Stimulated activated naive CD4-positive, alpha-beta T cell treated with Interleukin-2 at 50 U/mL for 16 hours (primary cell): ENCODE measurements at places on chromosomes 1 and 21.

GRCh38 chr1:169928438-169929209 is 34.9 kb upstream of the SCYL3 start:
- no peak for DNase-seq

GRCh38 chr1:225465793-225466517 is 38.1 kb upstream of the LBR start:
- no peak for DNase-seq

- DNase-seq: no peak
Measured at GRCh38 chr1:57162607-57163261, 196.9 kb upstream of the C8B start.

GRCh38 chr21:37622755-37623154 is 256.2 kb downstream of the DYRK1A start:
- no peak for DNase-seq

DNA sequence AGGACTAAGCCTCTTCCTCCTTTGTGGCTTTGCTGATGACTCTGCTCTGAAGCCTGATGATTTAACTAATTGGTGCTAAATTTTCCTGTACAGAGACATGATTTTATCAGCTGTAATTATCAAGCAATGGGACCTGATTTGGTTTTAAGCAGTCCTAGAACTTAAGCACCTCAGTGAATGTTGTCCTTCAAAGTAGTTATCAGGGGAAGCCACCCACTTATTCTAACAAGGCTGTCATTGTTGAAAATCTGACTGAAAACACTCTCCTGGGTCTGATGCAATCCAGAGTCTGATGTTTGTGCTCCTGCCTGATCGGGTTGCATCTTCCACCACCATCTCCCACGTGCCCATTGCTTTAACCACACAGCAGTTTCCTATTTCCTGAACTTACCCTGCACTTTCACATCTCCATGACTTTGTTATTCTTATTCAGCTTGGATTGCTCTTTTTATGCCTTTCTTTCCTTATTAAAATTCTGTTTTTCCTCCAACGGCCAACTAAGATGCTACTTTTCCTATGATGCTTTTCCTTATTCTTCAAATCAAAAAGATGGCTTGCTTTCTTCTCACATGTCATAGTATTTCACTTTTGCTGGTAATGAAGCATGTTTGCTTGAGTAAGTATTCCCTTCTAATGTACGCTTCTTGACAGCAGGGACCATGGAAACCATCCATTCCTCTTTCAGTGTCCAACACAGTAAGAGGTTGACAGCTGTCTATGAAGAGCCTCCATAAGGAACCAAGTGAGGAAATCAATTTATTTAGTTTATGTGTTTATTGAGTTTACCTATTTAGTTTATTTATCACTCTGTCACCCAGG is 55.0 kb downstream of the S1PR1 start:
- peak; percentile 38 for DNase-seq

DNA sequence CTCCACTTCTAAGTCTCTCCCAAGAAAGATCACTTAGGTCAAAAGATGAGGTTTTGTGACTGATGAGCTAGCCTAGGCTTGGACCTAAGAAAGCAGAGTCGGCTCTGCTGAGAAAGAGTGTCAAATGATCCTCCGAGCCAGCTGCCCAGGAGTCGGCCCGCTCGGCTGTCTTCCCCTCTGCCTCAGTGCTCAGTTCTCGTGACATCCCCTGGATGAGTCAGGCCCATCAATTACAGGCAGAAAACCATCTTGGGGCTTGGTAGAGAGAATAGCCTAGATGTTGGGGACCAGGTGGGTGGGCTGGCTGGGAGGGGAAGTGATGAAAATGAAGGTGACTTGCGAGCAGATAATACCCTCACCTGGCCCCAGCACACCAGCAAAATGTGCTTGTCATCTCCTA is 60.5 kb downstream of the SLC66A1 start:
- DNase-seq: no peak

DNA sequence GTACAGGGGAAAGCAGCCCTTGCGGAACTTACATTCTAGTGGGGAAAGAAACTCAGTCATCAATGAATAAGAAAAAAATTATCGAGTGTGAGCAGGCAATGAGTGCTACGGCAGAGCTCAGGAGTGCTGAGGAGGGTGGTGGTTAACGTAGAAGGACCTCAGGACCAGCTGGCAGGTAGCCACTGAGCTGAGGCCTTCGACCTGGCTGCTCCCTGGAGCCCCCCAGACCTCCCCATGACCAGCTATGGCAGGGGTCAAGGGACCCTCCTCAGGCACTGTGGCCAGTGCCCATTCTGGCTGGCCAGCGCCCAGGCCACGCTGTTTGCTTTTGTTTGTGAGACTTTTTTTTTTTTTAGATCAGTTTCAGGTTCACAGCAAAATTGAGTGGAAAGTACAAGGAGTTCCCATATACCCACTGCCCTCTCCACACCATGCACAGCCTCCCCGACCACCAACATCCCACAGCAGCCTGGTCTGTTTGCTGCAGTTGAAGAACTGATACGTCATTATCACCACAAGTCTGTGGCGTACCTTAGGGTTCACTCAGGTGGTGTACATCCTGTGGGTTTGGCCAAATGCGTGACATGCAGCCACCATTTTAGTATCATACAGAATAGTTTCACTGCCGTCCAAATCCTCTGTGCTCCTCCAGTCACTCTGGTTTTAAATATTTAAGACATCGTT is 11.8 kb upstream of the TTC22 start:
- no peak for DNase-seq

GRCh38 chr1:156167536-156167935 is 14.2 kb downstream of the SEMA4A start:
- DNase-seq: no peak

DNA sequence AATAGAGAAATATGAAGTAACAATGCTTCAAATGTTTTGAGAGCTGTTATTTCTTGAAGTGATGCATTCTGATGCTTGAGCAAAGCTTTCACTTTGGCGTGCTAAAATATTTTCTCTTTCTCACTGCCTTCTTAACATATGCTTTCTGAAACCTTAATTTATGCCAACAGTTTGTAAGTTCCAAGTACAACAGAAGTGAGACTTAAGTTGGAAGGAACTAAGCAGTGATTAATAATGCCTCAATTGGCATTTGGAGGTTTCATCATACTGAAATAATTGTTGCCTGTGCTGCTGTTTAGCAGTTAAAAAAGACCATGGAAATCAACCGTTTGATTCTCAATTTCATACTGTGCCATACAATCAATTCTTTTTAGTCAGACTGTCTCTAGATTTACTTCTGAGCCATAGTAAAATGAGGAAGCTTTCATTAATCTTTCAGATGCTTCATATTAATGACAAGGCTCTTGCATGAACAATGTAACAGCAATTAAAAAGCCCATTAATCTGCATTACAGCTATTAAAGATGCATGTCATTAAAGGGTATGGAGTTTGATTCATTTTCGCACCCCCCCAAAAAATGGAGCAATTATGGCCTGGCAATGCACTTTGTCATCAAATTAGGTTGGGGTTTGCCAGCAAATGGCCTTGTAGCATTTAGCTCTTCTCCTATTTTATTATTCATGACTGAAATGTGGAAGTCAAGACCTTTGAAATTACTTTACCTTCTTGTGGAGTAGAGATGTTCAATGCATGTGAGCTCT is 375.3 kb downstream of the USH2A start:
- DNase-seq: no peak

GRCh38 chr1:3160647-3161145 is 91.7 kb downstream of the PRDM16 start:
- DNase-seq: no peak

- no peak for DNase-seq
Measured at GRCh38 chr1:35120458-35121133, 41.4 kb downstream of the ZMYM1 start.

GRCh38 chr1:87595384-87595781 is 266.7 kb downstream of the LMO4 start:
- no peak for DNase-seq

DNA sequence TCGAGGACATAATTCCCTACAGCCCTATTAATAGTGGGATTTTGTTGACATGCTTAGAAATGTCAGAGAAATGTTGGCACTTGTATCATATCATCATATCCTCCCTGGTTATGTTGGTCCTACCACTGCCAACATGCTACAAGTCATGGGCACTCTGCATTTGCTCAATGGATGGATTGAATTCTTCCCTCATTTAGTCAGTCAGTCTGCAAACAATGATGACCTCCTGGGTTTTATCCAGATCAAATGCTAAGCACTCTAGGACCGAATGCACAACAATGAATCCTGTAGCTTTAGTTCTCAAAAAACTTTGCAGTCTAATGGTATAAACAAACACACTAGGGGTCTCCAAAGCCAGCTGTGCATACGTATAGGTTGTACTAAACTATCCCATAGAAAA is 357.2 kb upstream of the DPYD start:
- DNase-seq: no peak

DNA sequence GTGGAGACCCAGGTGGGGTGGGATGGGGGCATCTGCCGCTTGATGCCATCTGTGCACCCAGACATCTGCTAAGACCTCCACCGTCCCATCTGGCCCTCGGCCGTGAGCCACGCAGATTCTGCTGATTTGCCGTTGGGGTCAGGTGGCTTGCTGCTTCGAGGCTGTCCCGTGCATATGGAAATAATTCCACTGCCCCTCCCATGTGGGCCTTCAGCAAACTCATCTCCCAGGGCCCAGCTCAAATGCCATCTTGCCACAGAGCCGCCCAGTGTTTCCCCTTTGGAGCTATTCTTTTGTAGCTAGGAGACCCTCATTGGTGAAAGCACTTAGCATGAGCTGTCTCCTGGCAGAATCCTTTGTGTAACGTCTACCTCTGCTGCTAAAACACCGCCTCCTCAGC is 99.8 kb downstream of the KAZN start:
- DNase-seq: no peak

DNA sequence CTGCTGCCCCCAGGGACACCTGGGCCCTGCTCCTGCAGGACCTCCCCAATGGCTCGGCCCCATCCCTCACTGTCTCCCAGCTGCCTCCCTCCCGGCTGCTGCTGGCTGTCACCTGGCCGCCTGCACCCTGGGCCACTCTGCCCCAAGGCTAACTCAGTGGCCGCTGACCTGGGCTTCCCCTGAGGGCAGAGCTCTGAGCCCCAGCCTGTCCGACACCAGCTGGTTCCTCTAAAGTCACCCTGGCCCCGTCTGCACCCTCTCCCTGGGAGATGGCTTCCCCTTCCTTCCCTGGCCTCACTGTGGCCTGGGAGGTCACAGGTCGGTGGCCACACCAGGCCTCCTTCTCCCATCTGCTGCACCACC is 15.0 kb downstream of the ITGB2 start:
- no peak for DNase-seq

- DNase-seq: no peak
Measured at GRCh38 chr1:89588480-89588879, 44.4 kb upstream of the LRRC8C start.

GRCh38 chr1:24779689-24780464 is 34.6 kb downstream of the CLIC4 start:
- no peak for DNase-seq

GRCh38 chr21:44946254-44947041 is 6.6 kb downstream of the SLX9 start:
- no peak for DNase-seq

- no peak for DNase-seq
Measured at GRCh38 chr1:159168043-159168442, 3.4 kb upstream of the CADM3 start.

DNA sequence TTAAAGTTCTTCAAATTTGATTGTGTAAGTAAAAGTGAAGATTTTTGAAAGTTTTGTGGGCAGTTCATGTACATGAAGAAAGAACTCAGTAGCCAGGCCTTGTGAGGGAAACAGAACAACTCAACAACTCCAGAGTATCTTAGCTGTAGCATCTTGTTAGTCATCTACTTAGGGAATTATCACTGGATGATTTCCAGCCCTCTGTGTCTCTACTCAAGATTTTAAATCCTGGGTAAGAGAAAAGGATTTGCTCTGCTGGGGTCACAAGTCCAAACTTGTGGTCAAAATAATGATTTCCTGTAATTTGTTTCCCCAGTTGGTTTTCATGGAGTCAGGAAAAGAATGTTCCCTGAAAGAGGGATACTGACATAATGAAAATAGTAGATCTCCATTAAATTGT is 8.2 kb downstream of the OR10T2 start:
- no peak for DNase-seq

- DNase-seq: no peak
Measured at GRCh38 chr1:45200435-45200834, 6.0 kb downstream of the ZSWIM5 start.

DNA sequence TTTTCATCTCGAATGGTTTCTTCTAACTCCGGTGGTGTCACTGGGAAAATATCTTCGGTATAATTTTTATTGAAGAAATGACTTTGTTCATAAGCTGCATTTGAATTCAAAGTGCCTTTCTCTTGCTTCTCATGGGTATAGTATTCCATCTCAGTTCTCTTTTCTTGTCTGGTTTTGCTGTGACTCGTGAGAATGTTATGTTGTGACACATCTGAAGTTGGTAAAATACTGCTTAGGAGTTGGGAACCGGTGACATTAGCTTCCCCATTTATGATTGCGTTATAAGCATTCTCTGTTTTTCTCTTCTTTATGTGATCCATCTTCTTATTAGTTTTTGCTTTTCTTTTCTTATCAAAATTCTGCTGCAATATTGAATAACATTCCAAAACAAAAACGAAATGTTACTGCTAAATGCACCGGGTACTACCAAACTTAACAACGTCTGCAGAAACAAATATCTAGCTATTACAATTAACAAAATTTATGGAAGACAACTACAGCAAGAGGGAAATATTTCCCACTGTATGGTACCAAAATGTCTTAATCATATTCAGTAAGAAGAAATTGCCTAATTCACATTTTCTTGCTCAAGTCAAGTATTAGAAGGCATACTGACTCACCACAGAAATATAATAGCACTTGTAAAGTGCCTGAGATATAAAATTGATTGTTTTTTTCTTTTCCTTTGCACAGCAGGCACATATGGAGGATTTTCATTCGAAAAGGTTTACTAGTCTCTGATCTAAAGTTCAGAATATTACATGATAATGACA is 15.5 kb downstream of the LRIF1 start:
- DNase-seq: no peak

DNA sequence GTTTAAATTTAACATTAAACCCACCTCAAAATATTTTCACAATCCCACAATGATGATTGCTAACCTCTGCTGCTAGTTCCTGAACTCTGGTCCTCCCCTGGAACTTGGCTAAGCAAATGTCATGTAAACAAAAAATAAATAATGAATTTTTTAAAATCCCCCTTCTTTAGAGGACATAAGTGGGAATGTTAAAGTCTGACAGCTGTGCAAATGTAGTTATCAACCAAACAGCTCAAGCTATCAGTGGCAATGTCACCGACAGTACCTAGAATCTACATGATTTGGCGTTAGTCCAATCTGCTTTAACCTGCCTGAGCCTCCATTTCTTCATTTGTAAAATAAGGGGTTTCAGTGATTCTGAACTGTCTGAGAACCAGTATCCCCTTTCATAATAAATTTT is 67.7 kb downstream of the GDAP2 start:
- no peak for DNase-seq

GRCh38 chr21:25895565-25896205 is 160.9 kb downstream of the GABPA start:
- DNase-seq: no peak

GRCh38 chr1:245538671-245539070 is 383.9 kb downstream of the KIF26B start:
- no peak for DNase-seq

DNA sequence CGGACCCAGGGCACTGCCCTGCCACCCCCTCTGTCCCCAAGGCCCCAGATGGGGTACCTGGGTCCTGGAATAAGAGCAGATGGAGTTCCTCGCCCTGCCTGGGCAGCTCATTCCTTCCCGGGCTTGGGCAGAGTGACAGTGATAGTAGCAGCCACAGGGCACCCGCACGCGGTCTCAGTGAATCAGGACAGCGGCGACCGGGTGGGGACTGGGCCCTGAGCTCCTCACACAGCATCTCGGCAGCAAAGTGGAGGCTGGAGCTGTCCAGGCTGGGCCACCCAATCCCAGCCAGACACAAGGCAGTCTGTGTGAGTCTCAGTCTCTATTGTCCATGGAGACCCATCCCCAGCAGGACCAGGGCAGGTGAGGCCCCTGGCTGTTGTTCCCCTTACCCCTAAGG is 37.4 kb upstream of the CCDC27 start:
- DNase-seq: no peak
